ENCODE measurements at places on chromosomes 7 and 10.
A peak's percentile ranks its signal among the peaks of the same experiment; 100 is the strongest.

GRCh38 chr7:8582728-8583127 lies 149.3 kb downstream of the NXPH1 start:
- DNase-seq: no peak

GRCh38 chr10:25849268-25849667 lies 84.8 kb upstream of the MYO3A start:
- no peak for DNase-seq

- DNase-seq: peak; percentile 52
Observed at GRCh38 chr10:120824881-120825309, 26.3 kb upstream of the WDR11 start.

DNA sequence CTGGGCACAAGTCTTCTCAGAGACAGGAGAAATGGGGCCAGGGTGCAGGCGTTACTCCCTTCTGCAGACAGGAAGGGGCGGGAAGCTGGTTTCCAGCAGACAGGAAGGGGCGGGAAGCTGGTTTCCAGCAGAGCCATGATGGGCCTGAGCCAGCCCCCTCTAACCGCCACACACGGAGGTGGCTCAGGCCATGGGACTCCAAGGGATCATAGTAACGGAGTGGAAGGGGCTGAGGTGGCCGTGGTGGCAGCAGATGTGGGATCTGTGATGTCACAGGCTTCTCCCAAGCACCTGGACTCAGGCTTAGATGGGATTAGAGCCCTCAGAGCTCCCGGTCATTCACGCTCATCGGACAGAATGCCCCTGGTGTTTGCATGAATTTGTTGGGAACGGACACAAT lies 177.8 kb downstream of the USP6NL start:
- no peak for DNase-seq

DNA sequence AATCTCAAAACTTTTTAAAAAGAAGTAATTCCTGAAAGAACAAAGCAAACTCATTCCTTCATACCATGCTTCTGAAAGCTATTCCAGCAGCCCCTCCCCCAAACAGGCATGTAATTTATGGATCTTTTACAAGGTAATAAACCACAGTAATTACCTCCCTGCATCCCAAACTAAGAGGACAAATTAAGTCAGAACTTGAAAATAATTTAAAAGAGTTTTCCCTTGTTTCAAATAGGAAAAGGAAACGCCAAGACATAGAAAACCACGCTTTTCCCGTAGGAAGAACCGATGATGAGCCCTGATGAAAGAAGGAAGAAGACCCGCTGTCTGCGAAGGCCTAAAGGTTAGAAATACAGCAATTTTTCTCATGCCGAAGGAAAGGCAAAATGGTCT lies 8.9 kb downstream of the HOXA4 start:
- DNase-seq: no peak

- DNase-seq: no peak
Observed at GRCh38 chr10:51251110-51251509, 176.8 kb downstream of the PRKG1 start.

DNA sequence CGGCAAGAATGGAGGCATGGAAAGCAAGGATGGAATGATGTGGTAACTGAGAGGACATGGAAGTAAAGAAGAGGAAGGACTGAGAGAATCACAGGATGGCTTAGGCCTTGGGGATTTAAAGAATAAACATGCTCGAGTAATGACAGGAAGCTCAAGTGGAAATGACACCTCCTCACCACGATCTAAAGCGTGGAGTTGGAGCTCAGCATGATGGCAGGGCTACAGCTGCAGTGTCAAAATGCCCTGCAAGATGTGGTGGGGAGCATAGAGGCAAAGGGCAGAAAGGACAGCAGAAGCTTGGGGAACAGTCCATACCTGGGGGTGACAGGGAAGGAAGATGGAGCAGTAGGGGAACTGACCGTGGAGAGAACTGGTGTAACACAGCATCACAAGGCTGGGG lies 229.5 kb upstream of the PLXNA4 start:
- DNase-seq: peak; percentile 31

GRCh38 chr10:131556061-131556896 lies 244.8 kb upstream of the TCERG1L start:
- DNase-seq: no peak

- DNase-seq: no peak
Observed at GRCh38 chr7:48904975-48905374, 19.4 kb upstream of the CDC14C start.

DNA sequence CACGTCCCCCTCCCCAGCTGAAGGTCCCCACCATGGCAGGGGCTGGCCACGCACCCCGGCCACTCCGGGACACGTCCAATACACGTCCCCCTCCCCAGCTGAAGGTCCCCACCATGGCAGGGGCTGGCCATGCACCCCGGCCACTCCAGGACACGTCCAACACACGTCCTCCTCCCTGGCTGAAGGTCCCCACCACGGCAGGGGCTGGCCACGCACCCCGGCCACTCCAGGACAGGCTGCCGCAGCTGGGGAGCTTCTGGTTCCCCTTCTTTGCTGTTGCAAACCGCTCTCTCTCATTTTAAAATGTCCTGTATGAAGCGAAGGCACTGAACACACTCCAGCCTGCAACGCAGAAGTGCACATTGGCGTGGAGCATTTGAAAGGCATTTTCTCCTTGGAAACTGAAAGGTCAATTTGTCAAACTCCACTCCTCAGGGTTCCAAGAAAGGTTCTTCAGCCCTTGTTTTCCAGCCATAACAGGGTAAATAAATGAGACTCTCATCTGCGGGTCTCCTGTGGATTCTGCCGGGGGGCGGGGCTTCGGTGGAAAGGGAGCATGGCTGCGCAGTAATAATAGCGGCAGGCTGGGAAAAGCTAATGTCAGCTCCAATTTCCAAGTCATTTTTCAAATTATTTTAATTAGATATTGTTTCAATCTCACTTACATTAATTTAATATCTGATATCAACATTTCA lies 580.3 kb downstream of the DNAJB6 start:
- no peak for DNase-seq

GRCh38 chr7:55065511-55066229 lies 46.9 kb downstream of the EGFR start:
- DNase-seq: peak; percentile 59

GRCh38 chr10:118330295-118331076 lies 11.6 kb downstream of the FAM204A start:
- DNase-seq: no peak

GRCh38 chr7:29424984-29425309 lies 138.7 kb upstream of the PRR15 start:
- no peak for DNase-seq

DNA sequence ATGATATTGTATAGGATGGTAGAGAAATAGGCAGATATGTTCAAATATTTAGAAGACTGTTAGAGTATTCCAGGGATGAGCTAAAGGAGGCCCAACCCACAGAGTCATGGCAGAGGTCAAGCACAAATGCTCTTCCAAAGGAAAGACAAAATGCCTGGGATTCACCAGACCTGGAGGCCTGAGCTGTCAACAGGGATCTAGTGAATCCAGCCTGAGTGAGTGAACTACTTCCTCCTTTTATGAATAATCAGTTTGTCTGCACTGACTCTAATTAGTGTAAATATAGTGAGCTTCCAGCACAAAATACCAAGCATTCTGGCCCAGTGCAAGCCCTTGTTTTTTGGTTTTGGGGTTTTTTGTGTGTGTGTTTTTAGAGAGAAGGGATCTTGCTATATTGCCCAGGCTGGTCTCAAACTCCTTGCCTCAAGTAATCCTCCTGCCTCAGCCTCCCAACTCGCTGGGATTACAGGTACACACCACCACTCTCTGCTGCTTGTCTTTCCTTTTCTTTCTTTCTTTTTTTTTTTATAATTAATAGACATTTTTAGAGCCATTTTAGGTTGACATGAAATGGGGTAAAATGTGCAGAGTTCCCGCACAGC lies 244.4 kb downstream of the SKIDA1 start:
- no peak for DNase-seq

- no peak for DNase-seq
Observed at GRCh38 chr7:155868955-155869783, 56.9 kb upstream of the SHH start.

GRCh38 chr10:10804998-10805740 lies 212.5 kb upstream of the CELF2 start:
- DNase-seq: no peak

DNA sequence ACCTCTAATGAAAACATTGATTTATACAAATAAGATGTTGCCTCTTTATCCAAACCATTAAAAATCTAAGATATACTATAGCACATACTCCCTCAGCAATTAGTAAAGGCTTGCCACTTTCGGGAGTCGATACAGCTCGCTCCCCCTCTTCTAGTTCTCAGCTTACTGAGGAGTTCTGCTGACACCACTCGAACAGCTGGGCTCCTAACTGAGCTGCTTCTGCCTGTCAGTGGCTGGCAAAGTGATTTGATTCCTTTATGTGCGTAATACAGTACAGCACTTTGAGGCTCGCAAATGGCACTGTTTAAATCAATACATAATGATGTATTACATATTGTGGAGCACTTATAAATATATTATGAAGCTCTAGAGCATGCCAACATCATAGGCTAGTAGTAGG lies 241.8 kb downstream of the CREB5 start:
- DNase-seq: no peak

DNA sequence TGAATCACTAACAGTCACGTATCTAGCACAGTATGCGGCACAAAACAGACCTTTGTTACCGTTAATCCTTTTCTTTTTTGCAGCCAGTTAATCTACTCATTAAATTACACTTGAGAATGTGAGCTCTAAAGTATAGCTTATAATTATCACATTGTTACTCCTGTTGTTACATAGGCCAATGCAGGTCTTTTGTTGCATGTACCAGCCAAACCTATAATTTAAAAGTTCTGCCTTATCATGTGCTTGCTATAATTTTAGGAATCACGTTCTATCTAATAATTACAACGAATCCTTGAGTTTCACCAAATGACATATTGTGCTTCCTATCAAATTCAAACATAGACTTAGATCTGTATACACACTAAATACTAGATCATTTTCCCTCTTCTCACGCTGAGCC lies 245.1 kb downstream of the DGKI start:
- DNase-seq: no peak

DNA sequence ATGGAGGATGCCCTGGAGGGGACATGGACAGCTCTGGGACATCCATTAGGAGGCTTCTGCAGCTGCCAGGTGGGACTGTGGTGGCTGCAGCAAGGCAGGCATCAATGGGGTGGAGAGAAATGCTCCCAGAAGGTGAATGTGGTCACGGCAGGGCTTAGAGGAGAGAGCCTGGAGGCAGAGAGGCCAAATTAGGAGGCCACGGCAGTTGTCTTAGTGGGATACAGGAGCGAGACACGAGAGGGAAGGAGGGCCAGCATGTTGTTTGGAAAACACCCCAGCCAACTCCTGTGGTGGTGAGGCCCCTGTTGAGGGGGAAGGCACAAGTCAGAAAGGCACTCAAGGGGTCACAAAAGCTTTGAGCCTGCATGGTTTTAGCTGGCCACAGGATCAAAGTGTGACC lies 14.6 kb upstream of the ECHDC3 start:
- no peak for DNase-seq

GRCh38 chr7:49611951-49612350 lies 161.5 kb upstream of the VWC2 start:
- DNase-seq: no peak

- DNase-seq: no peak
Observed at GRCh38 chr7:33039257-33039902, 23.2 kb downstream of the NT5C3A start.

DNA sequence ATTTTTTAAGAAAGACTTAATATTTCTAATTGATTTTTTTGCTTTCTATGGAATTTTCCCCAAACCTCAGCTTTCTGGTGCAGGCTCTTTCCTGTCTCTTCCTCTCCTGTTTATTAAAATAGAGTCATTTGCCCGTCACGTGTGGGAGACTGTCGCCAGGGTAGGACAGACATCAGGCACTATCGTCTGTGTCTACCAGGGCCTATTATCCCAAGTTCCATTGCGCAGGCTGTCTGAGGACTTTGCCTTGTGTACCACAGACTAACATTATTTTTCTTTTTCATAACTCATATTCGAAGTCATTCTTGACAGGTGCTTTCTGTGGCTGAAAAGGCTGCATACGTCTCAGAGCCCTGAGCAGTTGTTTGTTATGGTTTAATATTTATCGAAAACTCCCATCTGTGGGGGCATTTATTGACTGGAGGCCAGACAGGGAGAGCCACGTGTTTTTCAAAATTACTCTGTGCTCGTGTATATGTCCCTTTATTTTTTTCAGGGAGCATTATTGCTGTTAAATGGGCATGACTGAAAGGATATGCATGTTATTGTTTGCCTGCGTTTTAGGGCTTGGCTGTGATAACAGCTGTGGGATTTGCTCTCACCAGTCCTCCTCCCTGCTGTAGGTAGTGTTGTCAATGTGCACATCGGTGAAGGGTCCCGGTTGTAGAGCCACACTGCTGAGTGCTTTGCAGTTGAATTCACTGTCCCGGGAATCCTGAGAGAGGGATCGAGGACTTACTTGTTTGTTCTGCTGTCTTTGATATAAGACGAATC lies 89.8 kb downstream of the CAMK1D start:
- no peak for DNase-seq

- DNase-seq: no peak
Observed at GRCh38 chr7:102943423-102944169, 30.8 kb downstream of the LRRC17 start.

GRCh38 chr7:132328047-132328620 lies 248.1 kb downstream of the PLXNA4 start:
- no peak for DNase-seq

DNA sequence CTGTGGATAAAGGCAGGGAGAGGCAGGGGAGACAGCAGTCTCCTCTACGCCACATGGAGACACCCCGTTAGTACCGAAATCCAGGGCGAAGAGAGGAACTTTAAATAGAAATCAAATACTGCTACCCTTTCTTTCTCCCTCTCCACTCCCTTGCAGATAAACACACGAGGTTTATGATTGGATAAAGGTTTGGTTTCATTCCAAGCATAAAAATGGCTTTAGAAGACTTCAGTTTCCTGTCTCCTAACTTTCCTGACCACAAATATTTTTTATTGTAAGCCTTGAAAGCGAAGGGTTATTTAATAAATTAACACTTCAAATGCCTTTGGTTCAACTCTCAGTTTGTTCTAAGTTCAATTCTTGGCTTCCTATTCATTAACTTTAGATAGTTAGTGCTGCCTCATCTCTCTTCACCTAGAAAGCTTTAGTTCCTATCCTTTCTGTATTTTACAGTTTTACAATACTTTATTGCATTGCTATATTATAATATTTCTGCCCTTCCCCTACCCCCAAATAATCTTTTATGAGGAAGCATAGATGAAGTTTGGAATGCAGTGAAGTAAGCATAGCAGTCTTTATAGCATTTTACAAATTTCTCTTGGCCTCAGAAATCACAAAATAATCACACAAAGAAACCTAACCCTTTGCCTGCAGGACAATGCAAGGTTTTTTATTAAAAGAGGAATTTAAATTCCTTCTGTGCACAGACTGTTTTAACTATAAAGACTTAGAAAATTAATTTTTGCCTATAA lies 31.5 kb upstream of the ARID5B start:
- DNase-seq: no peak

GRCh38 chr10:116241085-116241484 lies 31.9 kb downstream of the GFRA1 start:
- DNase-seq: no peak

DNA sequence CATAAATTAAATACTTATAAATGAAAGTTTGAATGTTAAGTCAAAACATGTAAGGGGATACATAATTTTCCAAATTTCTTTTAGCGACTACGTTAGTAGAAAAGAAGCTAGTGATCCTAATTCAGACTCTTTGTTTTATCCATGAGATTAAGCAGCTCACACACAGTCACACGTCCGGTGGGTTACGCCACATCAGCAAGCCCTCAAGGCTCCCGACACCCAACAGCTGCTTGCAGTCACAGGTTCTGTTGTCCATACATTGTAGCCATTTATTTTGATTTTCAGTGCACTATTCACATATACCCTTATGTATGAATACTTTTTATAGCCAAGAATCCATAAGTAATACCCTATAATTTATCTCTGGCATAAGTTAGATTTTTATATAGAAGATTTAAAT lies 39.5 kb downstream of the XRCC2 start:
- DNase-seq: peak; percentile 39

Data from NB4 (cell line).